Panc1 (cell line): ENCODE measurements at places on chromosomes 2 and 18.

DNA sequence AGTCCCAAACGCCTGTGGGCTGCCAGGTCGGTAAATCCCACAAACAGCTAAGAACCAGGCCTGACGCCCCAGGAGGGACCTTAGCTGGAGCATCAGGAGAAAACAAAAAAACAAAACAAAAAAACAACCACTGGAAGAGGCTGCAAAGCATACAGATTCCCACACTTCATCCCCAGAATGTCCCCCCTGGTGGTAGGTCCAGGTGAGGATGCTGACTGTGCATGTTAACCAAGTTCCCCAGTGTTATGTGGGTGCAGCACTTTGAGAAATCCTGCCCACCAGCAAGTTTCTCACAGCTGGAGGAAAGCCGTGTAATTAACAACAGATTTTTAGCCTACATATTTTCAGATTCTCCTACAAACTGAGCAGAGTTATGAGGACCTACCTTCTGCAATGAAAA, 15.1 kb downstream of the ST3GAL5 start:
- DNase-seq, result no peak

DNA sequence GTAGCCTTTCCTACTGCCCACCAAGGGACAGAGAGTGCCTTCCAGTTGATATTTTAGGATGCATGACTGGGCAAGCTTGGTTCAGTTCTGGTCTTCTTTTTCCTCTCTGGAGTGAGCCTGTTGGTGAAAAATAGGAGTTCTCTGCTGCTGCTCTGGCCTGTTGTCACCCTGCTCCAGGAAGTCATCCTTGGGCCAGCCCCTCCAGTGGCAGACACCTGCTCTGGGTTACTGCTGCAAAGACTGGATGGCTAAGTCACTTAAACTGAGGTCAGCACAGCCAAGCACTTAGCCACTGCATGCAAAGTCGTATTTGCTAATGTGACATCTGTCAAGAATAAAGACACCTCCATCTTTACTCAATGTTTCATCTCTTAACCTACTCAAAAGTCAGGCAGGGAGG, 219.6 kb upstream of the ID2 start:
- no peak for DNase-seq

DNA sequence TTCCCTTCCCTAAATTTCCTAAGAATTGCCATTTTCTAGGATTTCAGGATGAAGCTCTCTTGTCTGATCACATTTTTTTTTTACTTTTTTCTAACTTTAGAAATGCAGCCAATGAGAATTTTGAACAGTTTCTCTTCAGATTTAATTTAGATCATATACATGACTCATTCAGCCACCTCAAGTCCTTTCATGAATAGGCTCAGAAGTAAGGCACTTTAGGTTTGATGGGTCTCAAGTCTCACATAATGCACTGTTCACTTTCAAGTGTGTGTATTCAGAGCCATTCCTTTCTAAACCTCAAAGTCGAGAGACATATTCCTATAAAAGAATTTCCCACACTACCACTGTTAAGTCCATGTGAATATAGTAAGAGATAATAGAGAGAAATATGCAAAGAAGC, 614.1 kb upstream of the VRK2 start:
- no peak for DNase-seq

- DNase-seq, result no peak
These were observed 10.6 kb upstream of the ITGB6 start for GRCh38 chr2:160210599-160211138.

DNA sequence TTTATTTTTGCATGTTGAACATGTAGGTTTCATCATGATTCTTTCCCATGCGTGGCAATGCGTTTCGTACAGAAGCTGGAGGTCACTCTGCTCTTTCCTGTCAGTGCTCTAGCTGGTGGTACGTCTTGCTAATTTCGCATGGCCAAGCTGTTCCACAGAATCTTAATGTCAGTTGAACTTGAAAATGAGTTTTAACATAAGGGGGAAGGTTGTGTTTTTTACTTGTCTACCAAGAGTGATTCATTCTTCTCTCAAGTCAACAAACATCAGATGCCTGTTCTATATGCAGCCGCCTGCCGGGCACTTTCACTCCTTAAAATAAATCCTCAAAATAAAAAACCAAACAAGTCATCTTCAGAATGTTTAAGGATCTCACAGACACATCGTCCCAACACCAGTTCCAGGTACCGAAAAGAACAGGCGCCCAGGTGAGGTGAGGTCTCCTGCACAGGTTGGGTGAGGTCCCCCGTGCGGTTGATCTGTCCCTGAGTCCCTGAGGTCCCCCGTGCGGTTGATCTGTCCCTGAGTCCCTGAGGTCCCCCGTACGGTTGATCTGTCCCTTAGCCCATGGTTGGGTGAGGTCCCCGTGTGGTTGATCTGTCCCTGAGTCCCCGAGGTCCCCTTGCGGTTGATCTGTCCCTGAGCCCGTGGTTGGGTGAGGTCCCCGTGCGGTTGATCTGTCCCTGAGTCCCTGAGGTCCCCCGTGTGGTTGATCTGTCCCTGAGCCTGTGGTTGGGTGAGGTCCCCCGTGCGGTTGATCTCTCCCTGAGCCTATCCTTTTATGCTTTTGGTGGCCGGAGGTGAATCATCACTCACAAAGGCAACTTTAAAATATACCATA, 57.0 kb upstream of the KCNG2 start:
- DNase-seq, result no peak

DNA sequence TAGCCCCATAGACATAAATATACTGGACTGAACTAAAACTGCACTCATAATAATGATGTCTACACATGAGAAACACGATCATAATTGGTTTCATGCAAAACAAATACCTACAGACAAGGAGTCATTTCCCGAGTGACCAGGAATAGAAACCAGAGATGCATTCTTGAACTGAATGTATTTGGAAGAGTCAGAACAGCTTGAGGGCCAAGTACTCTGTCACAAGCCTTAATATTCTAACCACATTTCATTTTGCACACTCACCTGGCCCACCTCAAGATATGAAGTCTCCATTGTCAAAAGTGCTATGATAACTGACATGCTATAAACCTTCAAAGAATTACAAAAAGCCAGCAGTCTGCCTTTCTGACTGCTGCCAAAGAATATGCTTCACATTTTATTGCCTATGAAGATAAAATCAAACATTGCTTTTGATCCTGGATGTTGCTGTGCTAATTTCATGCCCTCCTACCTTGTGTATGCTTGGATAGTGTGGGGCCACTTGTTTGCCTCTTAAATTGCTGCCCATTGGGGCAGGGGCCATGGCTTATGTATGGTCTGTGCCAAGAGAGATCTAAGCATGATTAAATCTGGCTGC, 18.9 kb upstream of the ASAP2 start:
- no peak for DNase-seq

DNA sequence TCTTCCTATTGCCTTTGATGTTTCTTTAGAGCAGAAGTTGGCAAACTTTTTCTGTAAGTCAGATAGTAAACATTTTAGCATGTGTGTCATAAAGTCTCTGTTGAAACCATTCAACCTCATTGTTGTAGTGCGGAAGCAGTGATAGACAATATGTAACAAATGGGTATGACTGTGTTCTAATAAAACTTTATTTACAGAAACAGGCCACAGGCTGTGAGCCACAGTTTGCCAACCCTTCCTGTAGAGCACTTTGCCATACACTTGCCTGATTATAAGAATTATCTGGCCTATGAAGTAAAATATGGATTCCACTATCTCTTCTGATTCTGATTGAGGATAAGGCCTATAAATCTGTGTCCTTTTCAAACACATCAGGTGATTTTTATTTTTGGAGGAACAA, 237.4 kb downstream of the DOK6 start:
- no peak for DNase-seq

- no peak for DNase-seq
These were observed 82.9 kb upstream of the RNF152 start for GRCh38 chr18:61975526-61976326.

DNA sequence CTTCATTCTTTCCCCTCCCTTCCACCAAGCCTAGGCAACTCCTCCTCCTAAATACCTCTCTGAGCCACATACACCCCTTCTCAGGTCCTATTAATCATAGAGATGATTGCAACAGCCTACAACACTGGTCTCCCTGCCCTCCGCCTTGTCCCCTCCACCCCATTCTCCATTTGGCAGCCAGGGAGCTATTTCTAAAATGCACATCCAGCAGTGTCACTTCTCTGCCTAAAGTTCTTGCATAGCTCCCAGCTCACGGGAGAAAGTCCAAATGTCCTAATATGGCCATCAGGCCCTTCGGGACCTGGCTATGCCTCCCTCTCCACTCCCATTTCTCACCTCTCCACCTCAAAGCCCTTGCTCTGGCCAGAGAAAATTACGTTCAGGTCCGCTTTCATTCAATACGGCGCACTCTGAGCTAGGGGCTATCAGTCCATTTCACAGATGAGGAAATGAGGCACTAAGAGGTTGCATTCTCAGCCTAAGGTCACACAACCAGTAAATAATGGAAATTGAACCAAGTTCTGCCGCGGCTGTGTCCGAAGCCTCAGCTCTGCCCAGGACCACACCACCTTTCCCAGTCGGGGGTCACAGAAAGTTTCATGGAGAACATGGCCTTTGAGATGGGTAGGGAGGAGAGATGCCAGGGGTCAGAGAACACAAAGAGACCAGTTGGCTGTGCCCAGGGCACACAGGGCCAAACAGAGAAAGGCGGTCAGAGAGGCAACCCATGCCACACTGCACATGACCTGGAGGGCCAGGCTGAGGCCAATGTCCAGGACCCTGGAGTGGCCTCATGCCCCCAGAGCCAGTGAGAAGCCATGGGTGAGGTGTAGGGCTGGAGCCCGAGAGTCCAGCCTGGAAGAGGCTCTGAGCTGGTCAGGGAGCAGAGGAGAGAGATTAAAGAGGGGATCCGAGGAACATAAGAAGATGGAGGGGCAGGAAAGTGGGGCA, 72.8 kb downstream of the TNS1 start:
- DNase-seq, result no peak

- no peak for DNase-seq
These were observed 2.2 kb downstream of the IRS1 start for GRCh38 chr2:226797289-226797988.

DNA sequence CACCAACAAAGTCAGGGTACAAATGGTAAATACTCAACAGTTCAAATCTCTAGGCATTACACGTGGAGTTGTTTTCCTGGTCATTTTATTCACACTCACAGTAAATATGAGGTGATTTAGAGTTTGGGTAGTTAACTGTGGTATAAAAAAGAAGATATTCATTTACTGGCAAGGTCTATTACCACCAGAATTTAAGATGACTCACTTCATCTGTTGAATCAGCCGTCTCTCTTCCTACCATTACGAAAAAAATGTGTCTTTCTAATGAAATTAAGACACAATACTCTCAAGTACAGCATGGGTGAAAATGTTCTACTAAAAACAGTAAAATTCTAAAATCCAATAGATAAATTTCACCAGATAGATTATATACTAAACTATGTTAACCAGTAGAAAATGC, 21.0 kb upstream of the GPR75 start:
- DNase-seq, result no peak
